Activated CD4-positive, alpha-beta T cell treated with anti-CD3 and anti-CD28 coated beads for 36 hours (primary cell): ENCODE measurements at places on chromosomes 4 and X. TPM values are rescaled to one million over a fixed set of nuclear protein-coding genes. Genes with fewer than 3 reads are reported as not detected.

Gene GAB1
- 0.48 TPM for total RNA-seq

GRCh38 chr4:28007693-28008092, 1147.1 kb downstream of the STIM2 start:
- no peak for DNase-seq

- DNase-seq, result no peak
Observed at GRCh38 chr4:154526151-154526550, 24.0 kb downstream of the PLRG1 start.

DNA sequence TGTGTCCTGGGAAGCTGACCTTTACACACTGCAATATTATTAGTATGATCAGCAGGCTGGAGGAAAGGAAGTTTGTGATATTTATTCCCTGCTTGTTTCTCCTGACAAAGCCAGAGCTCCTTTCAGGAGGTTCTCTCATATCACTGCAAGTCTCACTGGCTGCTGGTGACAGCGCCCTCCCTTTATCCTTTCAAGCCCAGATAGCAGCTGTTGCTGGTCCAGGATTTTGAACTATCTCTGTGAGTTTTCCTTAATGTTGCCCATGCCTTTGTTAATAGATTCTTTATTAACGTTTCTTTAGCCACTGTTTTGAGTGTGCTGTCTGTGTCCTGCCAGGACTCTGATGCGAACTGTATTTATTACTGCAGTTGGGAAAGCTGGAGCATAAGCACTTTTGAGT, 518.7 kb downstream of the C4orf33 start:
- DNase-seq, result no peak

DNA sequence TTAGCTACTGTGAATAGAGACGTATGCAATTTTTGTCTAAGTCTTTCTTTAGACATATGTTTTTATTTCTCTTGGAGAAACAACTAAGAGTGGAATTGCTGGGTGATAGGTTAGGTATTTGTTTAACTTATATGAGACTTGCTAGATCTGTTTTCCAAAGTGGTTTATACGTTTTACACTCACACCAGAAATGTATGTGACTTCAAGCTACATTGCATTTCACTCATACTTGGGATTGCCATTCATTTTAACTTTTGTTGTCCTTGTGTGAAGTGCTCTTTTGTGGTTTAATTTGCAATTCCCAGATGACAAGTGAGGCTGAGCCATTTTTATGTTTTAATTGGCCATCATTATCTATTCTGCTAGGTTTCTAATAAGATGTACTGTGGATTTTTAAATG, 817.2 kb downstream of the GLUD2 start:
- DNase-seq, result no peak

GRCh38 chr4:148800336-148800885, 358.2 kb upstream of the NR3C2 start:
- no peak for DNase-seq

- DNase-seq, result no peak
Observed at GRCh38 chr4:14399848-14400247, 602.4 kb upstream of the CPEB2 start.
